ENCODE measurements at places on chromosomes 2 and 18. TPM values are rescaled to one million over a fixed set of nuclear protein-coding genes. Genes with fewer than 3 reads are reported as not detected.

Gene TEX44
- total RNA-seq = not detected

Gene CNTNAP5
- not detected for total RNA-seq

Gene DNAH6
- total RNA-seq = 0.27 TPM

Gene SCYGR4
- not detected for total RNA-seq

Gene FTCDNL1
- total RNA-seq = 1.3 TPM

Gene CCDC138
- total RNA-seq = 3.0 TPM

Gene TLX2
- not detected for total RNA-seq

Gene UPP2
- not detected for total RNA-seq

Gene CCDC74B
- 8.6 TPM for total RNA-seq

Data from kidney epithelial cell (primary cell).